ENCODE measurements at places on chromosomes 2 and 18.

DNA sequence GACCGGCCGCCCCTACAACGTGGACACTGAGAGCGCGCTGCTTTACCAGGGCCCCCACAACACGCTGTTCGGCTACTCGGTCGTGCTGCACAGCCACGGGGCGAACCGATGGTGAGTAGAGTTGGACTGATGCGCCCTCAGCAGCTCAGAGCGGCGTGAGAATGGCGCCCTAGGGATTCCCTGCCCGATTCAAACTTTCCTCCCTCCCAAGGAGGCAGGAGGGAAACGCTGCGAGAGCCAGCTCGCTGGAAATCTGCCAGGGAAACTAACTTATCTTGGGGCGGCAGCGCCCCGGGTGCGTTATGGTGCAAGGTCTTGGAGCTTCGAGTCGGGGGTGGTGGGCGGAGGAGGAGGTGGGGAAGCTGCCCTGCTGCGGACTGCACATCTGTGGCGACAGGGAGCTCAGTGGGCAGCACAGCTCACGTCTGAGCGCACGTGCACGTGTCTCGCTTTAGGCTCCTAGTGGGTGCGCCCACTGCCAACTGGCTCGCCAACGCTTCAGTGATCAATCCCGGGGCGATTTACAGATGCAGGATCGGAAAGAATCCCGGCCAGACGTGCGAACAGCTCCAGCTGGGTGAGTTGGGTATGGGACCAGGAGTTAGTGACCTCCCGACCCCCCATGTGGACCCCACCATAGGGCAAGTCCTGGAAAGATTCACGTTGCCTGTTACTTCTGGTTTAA is 697 bp downstream of the ITGA4 start:
- peak; percentile 67 for DNase-seq

DNA sequence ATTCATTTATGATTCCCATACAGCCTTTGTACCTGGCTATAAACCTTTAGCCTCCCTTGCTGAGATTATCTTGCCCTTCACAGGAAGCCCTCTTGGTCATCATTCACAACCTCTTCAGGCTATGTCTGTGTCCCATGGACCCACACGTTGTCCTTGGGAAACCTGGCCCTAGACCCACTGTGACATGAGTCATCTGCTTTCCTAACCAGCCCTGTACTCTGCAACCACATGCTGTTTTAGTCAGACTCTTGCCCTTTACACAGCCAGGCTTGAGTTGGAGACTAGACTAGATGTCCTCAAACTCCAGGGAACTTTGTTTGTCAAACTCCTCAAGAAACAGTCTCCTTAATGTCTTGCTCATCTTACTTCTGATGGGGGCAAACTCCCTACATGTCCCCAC is 229.3 kb upstream of the ZSWIM2 start:
- DNase-seq, result no peak

DNA sequence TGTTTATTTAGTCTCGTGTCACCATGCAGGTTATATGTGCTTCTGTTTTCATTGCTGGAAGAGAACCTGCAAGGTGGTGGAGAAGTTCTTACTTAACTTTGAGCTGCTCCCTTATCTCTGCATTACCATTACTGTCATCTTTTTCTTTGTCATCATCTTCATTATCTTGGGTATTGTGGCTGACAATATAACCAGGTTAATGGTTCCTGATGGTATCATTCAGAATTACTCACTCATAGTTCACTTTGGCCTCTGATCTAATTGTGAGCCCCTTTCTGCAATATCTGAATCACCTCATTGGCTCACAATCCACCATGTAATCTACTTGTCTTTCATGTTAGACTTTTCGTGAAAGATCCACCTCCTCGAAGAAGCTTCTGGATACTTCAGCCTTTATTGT is 5.0 kb downstream of the CD28 start:
- no peak for DNase-seq

DNA sequence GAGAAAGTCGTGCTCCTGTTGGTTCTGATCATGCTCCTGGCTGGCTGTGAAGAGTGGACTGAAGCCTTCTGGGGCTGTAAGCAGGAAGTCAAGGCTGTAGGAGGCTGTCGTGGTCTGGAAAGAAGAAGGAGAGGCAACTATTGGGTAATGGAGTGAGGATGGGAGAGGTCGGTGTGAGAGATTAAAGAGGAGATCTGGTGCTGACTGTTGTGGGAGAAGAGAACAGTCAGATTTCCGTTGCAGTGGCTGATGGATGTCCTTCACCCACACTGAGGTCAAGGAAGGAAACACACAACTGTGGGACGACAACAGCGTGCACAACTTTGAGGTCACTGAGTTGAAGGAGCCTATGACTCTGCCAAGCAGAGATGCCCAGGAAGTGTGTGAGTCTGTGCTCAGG is 2.8 kb upstream of the PSMD1 start:
- DNase-seq, result no peak

GRCh38 chr2:120720231-120720630 is 15.4 kb upstream of the GLI2 start:
- DNase-seq, result no peak

- no peak for DNase-seq
These were observed 7.4 kb downstream of the TMEM127 start for GRCh38 chr2:96258166-96259022.

- no peak for DNase-seq
These were observed 36.4 kb upstream of the GLI2 start for GRCh38 chr2:120699292-120699691.

GRCh38 chr2:36812196-36812595 is 115.7 kb downstream of the VIT start:
- no peak for DNase-seq

- no peak for DNase-seq
These were observed 168.4 kb downstream of the ACKR3 start for GRCh38 chr2:236738030-236738429.

DNA sequence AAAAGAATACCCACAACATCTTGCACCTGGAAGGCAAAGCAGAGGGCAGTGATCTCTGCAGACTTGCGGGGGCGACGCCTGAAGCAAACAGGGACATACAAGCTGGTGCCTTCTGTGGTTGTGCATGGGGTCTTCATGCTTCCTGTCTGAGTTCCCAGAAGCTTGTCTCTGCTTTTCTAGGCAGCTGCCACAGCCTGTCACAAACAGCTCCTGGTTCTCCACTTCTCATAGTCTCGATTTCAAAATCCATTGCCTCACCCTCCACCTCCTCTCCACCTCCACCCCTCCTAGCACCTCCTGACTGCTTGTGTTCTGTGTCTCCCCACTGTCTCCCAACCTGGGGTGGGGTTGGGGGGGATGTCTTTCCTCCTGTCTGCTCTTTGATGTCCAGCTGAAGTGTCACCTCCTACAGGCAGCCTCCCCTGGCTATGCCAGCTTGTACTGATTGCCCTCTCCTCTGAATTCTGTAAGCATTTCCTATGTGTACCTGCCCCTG is 1.7 kb upstream of the PROC start:
- DNase-seq, result no peak

GRCh38 chr2:204268458-204268857 is 276.8 kb upstream of the PARD3B start:
- no peak for DNase-seq

DNA sequence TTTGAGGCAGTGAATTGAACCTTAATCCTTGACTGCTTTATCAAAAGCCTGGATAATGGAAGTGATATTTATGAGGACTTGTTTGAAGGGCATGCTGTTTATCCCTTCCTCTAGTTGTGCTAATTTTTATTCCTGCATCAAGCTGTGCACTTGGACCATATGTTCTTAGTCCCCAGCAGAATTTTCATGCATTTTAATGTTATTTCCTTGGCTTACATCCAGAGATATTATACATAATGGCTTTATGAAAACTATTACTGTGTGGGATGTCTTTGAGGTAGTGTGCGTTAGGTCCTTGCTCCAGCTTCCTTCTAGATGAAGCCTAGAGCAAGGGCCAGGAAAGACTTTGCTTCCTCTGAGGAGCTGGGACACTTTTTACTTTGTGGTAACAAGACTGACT is 378.4 kb downstream of the LPIN1 start:
- no peak for DNase-seq

- DNase-seq, result peak; percentile 11
These were observed 54.0 kb upstream of the GPR75 start for GRCh38 chr2:53913721-53914120.

- no peak for DNase-seq
These were observed 25.8 kb downstream of the CTLA4 start for GRCh38 chr2:203893401-203893800.

DNA sequence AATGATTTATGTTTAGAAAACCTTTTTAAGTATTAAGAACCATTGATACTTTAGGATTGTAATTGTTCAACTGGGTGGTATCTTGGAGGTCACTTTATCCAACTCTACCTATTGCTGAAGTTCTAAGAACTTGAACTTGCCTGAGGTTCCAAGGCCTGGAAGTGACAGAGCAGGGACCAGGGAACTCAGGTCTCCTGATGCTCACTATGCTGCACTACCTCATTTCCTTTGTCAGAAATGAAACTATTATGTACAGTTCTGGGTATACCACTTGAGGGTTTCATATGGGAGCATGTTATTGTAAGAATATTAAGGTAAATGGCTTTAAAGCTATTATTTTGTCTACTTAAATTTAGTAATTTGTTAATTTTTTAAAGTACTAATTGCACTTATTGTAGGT is 3.0 kb downstream of the MBD5 start:
- no peak for DNase-seq
